NCI-H1092 treated with DMSO at 0.1 percent for 48 hours (cell line): ENCODE measurements at places on chromosomes 3 and 15.

GRCh38 chr15:65957451-65957850 is 88.2 kb downstream of the RAB11A start:
- DNase-seq, result peak; percentile 61

DNA sequence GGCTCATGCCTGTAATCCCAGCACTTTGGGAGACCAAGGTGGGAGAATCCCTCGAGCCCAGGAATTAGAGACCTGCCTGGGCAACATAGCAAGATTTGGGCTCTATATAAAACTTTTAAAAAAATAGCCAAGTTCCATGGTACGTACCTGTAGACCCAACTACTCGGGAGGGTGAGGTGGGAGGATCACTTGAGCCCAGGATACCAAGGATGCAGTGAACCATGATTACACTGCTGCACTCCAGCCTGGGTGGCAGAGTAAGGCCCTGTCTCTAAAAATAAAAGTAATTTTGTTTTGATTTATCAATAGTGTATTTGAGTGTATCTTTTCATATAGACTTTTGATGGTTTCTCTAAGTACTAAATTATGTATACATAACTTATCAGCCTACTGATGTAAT is 63.1 kb downstream of the LSM3 start:
- no peak for DNase-seq

GRCh38 chr15:68785541-68785940 is 35.2 kb downstream of the ANP32A start:
- DNase-seq, result no peak

GRCh38 chr15:72916897-72917296 is 133.3 kb upstream of the ADPGK start:
- no peak for DNase-seq

DNA sequence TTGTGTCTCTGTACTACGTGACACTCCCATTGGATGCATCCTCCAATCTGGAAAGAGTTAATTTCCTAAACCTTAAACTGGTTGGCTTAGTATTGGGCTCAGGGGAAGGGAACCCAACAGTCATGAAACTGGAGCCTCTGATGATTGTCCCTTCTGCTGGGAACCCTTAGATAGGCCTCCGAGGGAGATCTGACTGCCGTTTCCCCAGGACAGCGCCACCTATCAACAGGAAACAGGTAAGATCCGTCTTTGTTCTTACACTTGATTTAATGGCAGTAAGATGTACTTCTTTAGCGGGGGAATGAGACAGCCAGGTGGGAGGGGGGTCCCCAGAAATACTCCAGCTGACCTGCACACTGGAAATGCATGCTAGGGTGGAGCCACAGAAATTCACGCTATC is 1749.6 kb downstream of the SI start:
- no peak for DNase-seq

DNA sequence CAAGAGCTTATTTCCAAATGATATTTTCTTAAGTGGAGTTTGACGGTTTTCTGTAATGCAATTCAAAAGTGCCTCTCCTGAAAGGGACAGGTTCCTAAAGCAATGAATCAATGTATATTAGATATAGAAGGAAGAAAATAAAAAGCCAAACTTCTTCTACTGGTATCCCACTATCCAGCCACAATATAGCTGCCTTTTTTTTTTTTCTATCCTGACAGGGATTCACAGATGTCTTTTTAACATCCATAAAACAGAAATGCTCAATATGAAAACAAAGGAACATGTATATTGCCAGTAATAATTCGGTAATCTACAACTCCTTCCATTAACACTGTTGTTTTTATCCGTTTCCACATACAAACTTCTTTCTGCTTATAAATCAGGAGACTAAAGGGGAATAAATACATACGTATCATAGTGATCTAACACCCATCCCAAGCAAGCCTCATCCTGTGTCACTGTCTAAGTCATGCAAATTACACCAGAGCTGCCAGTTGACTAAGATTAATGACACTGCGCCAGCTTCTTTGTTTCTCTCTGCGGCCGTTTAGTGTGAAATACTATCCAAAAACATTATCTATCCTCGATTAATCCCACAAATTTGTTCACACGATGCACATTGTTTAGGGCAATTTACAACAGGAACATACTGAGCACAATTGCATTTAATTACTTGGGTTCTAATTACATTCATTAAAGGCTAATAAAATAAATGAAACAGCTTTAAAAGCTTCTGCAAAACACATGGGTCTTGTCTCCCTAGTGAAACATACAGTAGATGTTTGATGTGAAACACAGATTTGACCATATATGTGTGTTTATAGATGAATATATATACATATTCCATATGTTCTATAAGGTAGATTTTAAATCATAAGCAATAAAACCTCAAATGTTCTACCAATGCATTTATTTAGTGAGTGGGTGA is 51.9 kb upstream of the CDIN1 start:
- no peak for DNase-seq

- no peak for DNase-seq
These were observed 331.1 kb downstream of the C3orf38 start for GRCh38 chr3:88480822-88481221.

GRCh38 chr3:15083252-15083651 is 15.7 kb downstream of the RBSN start:
- no peak for DNase-seq

DNA sequence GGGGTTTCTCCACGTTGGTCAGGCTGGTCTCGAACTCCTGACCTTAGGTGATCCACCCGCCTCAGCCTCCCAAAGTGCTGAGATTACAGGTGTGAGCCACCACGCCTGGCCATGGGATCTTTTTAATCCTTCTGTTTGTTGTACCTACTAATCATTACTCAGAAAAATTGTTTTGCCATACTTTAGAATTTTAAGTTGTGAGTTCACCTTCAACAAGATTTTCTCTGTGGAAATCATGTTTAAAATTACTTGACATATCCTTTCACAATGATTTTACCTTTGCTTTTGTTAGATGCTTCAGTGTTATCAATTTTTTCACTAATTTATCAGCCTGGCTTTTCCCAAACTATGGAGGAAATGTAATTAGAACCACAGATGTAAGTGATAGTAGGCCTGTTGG is 11.6 kb upstream of the MECOM start:
- no peak for DNase-seq

GRCh38 chr3:195065864-195066185 is 205.1 kb downstream of the XXYLT1 start:
- DNase-seq, result no peak

DNA sequence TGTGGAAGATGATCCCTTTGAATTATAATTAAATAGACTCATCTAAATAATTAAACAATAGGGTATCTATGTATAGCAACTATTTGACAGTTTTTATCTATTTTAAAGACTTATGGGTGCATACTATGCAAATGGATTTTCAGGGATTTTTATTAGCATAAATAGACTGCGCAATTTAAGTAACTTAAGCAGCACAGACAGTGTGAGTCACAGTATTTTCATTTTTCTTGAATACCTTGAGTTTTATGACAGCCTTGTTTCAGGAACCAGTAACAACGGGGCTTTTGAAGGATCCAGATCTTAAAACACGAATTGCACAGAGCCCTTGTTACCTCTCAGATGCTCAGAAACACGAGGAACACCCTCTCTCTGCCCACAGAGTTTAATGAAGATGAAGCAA is 175.5 kb upstream of the CD96 start:
- DNase-seq, result no peak

GRCh38 chr15:60620708-60621107 is 141.8 kb upstream of the ICE2 start:
- no peak for DNase-seq

GRCh38 chr15:95590533-95591044 is 739.9 kb upstream of the NR2F2 start:
- no peak for DNase-seq

GRCh38 chr3:196012941-196013476 is 68.9 kb downstream of the TFRC start:
- DNase-seq, result no peak

- DNase-seq, result no peak
These were observed 121.6 kb upstream of the ST8SIA2 start for GRCh38 chr15:92272106-92272505.

- DNase-seq, result no peak
These were observed 84.1 kb downstream of the WNT5A start for GRCh38 chr3:55402886-55403609.

DNA sequence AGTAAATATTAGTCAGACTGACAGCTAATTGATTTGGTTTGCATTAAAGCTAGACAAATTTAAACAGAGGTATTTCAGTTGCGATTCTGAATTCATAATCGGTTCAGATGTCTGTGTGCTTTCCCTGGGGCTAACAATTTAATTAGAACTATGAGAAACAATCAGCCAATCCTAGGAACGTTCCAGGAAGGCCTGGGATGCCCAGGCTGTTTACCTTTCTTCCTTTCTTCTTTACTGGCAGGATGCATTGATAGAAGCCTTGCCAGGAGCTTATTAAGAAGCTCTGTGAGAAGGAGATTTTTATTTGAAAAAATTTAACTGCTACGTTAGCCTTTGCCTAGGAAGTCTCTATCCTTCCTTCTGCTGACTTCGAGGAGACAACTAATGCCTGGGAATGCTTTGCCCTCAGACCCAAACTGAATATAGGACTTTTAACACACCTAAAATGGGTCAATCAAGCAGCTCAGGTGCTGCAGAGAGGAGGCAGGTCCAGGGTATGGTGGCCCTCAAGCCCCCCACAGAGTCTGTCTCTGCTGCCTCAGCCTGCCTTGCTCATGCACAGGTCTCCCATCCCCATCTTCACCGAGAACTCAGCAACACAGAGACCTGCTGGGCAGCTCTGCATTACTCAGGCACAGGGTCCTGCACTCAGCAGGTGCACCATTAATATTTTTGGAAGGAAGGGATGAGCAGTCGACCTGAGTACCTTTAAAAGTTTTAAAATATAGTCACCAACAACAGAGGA is 48.5 kb downstream of the PCSK6 start:
- no peak for DNase-seq

- DNase-seq, result no peak
These were observed 144.8 kb upstream of the BHLHE40 start for GRCh38 chr3:4834403-4834866.

GRCh38 chr3:5276934-5277333 is 89.4 kb downstream of the EDEM1 start:
- no peak for DNase-seq

DNA sequence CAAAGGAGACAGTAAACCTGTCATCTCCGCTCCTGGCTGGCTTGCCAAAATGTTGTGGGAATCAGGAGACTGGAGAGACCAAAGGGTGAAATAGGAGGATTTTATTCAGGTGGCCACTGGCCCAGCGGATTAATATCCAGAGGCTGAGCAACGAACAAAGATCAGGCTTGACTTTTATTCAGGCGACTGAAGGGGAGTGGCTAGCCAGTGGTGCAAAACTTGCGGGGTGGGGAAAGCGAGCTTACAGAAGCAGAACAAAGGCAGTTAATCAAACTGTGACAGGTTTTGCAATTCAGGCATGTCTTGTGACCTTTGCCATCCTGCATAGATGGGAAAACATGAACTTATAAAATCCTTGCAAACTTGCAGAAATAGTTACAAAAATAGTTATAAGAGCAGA is 19.8 kb upstream of the ACAD9 start:
- no peak for DNase-seq

- DNase-seq, result no peak
These were observed 177.5 kb downstream of the RORA start for GRCh38 chr15:61051569-61052031.

GRCh38 chr3:189824629-189825312 is 193.6 kb downstream of the TP63 start:
- no peak for DNase-seq

DNA sequence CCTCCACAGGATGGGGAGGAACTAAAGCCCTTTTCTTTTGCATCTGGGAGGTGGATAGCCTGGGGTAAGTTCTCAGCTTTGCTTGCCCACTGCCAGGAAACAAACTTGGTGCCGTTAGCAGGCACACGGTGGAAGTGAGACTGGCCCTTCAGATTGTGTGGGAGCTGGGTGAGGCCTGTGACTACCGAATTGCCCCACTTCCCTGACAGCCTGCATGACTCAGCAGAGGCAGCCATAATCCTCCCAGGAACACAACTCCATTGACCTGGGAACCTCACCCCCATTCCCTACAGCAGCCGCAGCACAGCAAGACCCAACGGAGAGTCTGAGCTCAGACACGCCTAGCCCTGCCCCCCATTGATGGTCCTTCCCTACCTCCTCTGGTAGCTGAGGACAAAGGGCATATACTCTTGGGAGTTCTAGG is 282.6 kb downstream of the KLF13 start:
- DNase-seq, result no peak

DNA sequence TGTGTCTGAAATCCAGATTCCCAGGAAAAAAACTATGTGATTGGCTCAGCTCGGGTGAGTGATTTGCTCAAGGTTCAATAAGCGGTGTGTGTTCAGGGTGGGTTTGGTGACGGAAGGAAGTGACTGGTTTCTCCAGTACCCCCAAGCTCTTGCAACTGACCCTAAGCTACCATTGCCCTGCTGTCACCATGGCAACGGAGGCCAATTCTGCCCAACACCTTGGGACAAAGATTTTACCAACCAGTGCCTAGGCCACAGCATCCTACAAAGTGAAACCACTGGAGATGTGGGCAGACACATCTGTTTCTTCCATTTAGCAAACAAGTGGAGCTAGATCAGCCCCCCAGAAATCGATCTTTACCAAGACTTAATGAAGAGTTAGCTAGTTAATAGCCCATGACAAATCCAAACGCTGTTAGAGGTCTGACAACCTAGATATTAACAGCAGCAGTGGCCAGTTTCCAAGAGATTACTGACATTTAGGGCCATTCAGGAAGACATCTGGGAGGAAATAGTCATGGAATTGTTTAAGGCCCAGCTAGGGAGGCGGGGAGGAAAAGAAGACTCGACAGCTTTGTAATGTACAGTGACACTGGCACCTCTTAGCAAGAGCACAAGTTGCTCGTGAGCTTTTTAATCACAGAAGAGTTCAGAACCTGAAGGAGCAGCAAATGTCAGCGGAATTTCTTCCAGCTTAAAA is 195.9 kb downstream of the SLCO3A1 start:
- no peak for DNase-seq

- DNase-seq, result no peak
These were observed 772.2 kb upstream of the ALCAM start for GRCh38 chr3:104594491-104594890.
